Stimulated activated CD4-positive, alpha-beta T cell treated with anti-CD3 and anti-CD28 coated beads, Interleukin-1b, Interleukin-23, amount 100 ng/mL, for 1 hour (primary cell): ENCODE measurements at places on chromosomes 2 and 18.

GRCh38 chr2:54903736-54904554, 146.3 kb downstream of the RTN4 start:
- DNase-seq: no peak

GRCh38 chr2:104890685-104891069, 36.8 kb downstream of the POU3F3 start:
- no peak for DNase-seq

GRCh38 chr2:219404291-219404910, 13.8 kb upstream of the DES start:
- DNase-seq: no peak

DNA sequence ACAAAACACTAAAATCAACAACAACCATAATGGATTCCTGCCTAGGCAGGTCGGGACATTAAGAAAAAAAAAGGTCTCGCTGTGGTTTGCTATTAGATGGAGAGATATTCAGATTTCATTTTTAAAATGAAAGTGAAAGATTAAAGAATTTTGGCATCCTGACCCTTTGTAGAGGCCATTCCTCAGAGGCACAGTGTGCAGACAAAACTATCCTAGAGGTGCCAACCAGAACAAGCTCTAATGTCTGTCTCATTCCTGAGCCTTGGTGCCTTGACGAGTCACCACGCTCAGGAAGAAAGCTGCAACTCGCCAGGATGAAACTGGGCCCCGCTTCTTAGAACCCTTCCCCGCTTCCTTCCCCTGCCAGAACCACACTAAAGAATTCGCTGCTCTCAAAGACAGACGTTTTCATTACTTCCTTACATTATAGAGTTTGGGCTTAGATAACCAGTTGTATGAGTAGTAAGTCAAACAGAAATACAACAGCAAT, 156.0 kb downstream of the TGIF1 start:
- no peak for DNase-seq

- no peak for DNase-seq
Observed at GRCh38 chr18:58454406-58455061, 174.4 kb downstream of the ALPK2 start.

DNA sequence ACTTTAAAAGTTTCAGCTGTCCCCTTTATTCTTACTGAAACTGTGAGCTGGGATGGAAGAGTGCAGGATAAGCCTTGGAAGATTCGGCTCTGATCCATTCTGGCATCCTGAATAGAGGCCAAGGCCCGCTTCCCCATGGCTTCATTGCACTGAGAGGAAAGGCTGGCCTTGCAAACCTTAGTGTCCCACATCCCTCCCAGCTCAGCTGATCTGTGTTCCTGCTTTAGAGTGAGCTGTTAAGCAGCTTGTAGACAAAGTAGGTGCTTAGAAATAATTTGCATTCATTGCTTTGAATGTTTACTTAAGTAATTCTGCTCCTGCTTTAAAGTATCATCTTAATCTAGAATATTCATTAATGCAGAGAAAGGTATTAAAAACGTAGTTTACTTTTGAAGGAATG, 169.6 kb upstream of the BOD1L2 start:
- DNase-seq: no peak

DNA sequence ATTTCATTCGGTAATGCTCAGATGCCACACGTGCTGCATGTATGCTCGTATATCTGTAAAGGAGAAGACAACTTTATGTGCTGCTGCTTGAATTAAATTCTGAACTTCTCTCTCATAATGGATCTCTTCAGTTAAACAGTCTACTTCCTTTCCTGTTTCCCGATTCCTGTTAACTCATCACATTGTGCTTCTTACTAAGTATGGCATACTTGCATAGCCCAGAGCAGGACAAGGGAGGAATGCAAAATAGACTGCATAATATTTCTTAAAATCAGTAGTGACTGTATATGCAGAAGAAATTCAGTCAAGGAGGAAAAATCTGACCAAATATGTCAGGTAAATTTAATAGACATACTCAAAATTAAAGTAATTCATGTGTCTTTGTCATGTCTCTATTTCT, 23.9 kb upstream of the LNPK start:
- DNase-seq: no peak

- no peak for DNase-seq
Observed at GRCh38 chr2:120675460-120676130, 60.1 kb upstream of the GLI2 start.

GRCh38 chr2:205670292-205670691, 12.0 kb upstream of the NRP2 start:
- no peak for DNase-seq

DNA sequence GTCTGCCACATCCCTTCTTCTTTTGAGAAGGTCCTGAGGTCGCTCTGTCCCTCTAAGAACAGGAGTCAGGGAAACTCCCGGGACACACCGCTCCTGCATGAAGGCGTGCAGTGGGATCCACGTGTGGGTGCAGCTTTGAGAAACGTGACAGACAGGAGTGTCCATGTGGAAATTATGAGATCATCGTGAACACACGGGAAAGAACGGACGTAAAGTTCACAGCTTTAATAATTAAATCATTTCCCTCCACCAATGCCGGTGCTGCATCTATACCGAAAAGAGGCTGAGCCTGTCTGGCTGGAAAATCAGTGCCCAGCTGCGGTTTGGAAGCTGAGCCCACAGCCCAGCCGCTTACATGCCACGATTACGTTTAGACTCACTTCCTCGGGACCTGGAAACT, 372.4 kb upstream of the SALL3 start:
- DNase-seq: no peak

DNA sequence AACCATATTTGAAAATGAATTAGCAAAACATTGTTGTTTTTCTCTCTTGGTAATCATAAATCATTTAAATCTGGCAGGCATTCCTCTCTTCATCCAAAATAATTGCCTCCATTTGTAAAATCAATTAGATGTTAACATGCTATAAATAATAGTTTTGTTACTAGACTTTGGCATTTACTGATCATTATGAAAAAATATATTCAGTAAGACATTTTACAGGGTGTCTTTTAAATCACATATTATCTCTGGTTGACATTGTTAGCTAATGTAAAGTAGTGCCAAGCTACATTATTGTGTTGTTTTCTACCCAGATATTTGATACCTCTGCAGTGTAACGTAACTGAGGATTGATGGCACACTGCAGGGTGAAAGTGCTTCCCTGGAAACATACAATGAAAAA, 31.8 kb upstream of the DLX1 start:
- no peak for DNase-seq

DNA sequence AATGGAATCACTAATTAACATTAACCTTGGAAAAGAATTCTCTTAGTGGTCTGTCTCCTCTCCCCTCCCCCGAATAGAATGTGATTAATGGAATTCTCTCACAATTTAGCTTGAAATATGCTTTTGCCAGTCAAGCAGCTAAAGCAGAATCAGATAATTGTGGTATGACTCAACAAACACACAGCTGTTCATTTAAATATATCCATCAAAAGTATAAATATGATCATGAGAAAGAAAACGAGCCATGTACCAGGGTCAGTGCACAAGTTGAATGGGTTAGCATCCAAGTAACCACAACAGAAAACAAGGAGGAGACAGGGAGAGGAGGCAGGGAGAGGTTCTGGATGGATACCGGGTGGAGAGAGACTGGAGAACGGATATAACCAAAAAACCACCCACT, 66.9 kb downstream of the ACVR1 start:
- DNase-seq: no peak

GRCh38 chr18:64118406-64118805, 30.5 kb downstream of the LINC00305 start:
- DNase-seq: no peak
